ENCODE measurements at places on chromosomes 1 and 21. TPM values are rescaled to one million over a fixed set of nuclear protein-coding genes. Genes with fewer than 3 reads are reported as not detected.

DNA sequence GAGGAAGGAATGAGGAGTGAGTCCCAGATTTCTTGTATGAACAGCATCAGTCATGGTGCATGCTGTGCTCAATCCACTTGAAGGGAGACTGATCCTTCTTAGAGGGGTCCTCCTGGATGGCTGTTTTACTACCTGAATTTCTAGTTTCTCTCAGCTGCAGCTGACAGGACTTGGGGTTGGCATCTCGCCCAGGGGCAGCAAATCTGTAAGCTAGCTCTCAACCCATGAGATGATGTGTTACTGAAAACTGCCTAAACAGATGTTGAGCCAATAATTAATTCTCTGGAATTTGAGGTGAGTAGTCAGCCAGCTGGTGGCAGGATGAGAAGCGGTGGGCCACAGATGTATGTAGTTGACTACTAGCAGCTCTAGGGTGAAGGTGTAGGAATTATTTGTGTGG, 19.6 kb downstream of the BACH1 start:
- DNase-seq, result no peak

DNA sequence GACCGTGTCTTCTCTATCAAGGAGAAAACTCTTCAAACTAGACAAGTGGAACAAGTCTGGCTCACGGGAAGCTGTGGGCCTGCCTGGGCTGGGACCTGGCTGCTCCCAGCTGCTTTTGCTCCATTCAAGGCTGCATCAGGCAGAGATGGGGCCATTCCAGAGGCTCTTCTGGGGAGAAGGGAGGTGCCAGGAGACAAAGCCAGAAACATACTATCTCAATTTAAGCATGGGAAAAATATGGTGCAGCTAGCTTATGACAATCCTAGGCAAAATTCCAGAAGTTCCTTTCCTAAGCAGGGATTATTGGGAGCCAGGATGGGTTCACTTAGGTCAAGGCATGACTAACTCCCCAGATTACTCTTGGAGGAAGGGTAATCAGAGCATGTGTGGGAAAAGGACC, 90.8 kb upstream of the SLC2A1 start:
- DNase-seq, result no peak

DNA sequence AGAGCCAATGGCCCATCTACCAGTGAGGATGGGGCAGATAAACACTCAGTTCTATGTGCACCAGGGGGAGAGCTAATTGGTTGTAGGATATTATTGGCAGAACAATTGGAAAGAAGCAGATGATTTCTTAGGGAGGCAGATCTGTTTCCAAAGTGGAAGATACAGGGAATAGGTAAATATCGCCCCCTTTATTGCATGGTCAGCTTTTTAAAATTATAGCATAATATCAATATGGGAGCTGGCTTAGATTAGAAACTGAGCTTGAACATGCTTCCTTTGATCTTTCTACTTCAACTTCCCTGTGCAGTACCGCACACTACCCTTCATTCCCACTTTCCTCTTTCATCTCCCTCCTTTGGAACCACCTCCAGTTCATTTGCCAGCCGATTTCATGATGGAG, 64.0 kb upstream of the PLXNA2 start:
- no peak for DNase-seq

DNA sequence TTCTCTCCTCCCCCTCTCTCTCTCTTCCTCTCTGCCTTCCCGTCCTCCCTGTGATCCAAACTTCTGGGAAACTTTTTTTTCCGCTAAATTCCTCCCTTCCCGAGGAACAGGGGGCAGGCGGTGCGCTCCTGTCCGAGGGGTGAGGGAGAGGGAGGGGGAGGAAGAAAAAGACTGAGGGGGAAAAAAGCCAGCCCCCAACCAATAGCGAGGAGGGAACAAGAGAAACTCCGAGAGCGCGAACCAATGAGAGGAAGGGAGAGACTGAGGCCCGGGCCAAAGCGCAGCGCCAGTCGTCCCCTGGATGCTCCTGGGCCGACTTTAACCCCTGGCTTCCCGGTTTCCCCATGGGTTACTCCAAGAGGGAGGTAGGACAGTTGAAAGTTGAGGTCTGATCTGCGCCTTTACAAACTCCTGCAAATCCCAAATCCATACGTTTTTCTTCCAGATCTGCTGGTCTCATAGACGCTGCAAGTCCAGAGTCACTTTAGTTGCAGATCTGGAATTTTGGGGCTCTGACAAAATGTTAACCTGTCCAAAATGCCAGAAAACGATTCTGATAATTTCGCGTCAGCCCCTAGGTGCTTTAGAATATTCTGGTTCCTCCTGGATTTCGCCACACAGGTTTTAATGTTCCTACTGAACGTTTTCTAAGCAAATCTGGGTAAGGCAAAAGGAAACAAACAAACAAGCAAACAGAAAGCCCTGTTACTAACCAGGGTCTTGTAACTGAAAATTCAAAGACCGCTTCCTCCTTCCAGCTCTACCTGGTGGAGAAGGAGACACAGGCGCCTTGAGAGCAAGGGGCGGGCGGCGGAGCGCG, at the start of gene TBX15:
Gene TBX15 (minus strand): TSS at position 158 of the 820 bp plus-strand sequence. CDS start 548 bp downstream, outside the sequence.
- no peak for DNase-seq

DNA sequence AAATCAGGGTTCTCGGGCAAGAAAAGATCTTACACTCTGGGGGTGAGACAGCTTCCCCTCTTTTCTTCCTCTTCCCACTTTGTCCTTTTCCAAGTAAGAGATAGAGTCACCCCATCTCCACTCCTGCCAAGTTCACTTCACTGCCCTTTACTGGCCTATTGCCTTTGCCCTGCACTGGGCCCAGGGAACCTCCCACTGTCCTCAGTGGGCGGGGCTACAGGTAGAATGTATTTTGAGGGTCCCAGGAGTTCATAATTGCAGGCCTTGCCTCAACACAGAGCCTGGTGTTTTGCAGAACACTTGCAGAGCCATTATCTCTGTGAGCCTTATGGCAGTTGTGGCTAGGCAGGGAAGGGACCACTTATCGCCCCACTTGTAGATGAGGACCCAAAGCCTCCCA, 3.3 kb downstream of the AMPD2 start:
- DNase-seq, result no peak

- peak; percentile 19 for DNase-seq
Measured at GRCh38 chr1:176801514-176802020, 338.6 kb downstream of the PAPPA2 start.

The LDLRAD1 gene
- total RNA-seq, result not detected

Data from kidney (tissue), 22 donors.